NCI-H1436 treated with DMSO at 0.1 percent for 48 hours (cell line): ENCODE measurements at places on chromosomes 3 and 15.
A peak's percentile ranks its signal among the peaks of the same experiment; 100 is the strongest.

DNA sequence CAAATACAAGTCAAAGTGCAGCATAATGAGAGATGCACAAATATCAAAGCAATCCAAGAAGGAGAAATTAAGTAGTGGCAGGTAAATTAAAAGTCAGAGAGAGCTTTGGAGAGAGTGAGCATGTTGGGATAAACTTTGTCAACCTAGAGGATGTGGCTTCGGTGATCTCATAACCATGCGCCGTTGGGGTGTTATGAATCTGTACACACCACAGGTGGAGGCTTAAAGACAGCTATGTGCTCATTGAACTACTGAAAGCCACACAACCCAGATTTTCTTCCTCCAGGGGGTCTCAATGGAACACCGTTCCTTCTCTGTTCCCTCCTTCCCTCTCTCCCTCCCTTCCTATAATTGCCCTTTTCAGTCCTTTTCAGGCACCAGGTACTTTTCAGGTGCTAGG is 52.0 kb downstream of the SUCNR1 start:
- no peak for DNase-seq

- DNase-seq = no peak
Measured at GRCh38 chr3:147872568-147872967, 463.4 kb downstream of the ZIC1 start.

DNA sequence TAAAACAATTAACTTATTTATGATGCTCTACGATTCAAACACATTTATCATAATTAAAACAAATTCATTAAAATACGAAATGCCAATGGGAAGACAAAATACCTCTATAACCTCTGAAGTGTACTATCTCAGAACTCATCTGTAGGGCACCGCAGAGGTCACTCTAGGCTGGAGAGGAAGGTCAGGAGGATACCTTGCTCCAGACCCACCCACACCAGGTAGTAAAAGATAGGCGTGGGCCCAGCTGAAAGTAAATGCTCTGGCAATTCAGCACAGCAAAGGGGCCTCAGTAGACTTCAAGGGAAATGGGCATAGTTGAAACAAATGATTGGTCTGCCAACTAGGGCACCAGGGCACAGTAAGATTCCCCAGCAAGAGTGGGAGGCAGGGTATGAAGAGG is 26.0 kb upstream of the SPPL2A start:
- DNase-seq = no peak

DNA sequence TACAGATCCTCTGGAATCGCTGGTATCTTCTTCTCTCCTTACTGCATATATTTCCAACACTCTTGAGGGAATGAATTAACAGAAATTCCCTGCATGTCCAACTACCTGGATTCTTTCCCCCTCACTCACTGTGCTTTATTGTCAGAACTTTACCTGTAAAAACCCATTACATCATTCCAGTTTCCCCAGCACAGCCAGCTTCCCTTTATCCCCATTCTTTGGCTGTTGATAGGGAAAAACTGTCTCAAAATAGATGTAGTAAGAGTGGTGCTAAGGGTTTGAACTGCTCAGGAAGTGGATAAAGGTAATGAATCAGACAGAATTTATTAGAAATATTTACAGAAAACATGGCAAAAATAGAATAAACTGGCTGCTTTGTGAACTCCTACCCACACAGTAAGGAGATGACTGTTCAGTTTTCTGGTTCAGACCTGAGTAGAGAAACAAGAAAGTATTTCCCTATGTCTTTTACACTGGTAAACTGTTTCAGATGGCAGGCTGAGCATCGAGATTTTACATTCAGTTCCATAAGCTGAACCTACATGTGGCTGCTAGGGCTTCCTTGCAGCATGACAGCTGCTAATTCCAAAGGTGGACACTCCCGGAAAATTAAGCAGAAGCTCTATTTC is 188.4 kb downstream of the CPNE4 start:
- DNase-seq = no peak

GRCh38 chr15:86849558-86850285 is 770.1 kb downstream of the AGBL1 start:
- DNase-seq = no peak

DNA sequence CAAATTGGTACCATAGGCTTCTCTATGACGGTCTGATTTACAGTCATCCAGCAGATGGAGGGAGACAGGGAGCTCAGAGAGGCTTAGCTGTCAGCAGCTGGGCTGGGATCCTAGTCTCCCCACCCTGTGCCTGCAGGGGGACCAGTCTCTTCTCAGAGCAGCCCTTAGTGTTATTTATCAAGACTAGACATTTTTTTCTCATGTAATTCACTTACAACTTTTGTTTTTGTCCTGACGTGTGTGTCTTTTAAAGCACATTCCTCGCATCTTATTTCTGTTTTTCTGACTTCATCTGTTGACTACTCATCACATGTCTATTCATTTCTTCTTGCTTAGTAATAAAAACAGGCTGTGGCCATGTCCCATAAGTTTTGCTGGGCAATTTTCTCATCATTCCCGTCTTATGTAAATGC is 116.1 kb downstream of the KLF13 start:
- no peak for DNase-seq

DNA sequence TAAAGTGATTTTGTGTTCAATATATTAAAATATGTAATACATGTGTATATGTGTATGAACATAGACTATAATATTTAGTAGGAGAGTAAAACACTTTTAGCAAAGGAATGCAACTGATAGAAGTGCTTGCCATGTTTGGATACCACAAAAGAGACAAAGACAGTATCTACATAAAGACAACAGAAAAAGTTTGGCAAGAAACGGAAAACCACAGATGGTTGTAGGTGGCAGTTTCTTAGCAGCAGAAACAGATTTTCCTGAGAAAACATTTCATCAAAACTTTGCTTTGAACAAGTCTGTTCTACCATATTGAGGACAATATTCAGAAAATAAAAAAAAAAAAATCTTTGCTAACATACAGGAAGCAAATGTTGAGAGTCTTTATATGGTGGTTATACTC is 1560.4 kb upstream of the GBE1 start:
- no peak for DNase-seq

- peak; percentile 41 for DNase-seq
Measured at GRCh38 chr15:70264014-70264582, 166.4 kb upstream of the TLE3 start.
